ENCODE measurements at places on chromosomes 5 and 9.
A peak's percentile ranks its signal among the peaks of the same experiment; 100 is the strongest.

DNA sequence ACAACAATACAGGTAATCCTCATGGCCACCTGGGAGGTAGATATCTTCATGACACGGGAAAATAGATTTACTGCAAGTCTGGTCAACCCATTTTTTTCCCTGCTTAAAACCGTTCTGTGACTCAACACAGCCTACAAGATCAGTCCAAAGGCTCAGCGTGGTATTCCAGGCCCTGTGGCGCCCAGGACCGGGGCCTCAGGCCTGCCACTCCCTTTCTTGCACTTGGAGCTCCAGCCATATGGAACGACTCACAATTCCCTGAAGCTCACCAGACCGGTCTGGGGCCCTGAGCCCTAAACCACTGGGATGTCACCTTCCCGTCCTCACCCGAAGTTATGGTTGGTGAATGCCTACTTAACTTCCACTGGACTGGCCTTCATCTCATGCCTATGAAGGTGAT lies 6.5 kb upstream of the MLANA start:
- no peak for DNase-seq

DNA sequence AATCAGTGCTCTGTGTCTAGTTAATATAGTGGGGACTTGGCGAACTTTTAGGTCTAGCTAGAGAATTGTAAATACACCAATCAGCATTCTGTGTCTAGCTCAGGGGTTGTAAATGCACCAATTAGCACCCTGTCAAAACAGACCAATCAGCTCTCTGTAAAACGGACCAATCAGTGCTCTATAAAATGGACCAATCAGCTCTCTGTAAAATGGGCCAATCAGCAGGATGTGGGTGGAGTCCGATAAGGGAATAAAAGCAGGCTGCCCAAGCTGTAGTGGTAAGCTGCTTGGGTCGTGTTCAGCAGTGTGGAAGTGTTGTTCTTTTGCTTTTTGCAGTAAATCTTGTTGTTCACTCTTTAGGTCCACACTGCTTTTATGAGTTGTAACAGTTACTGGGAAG lies 3.6 kb upstream of the OTULINL start:
- no peak for DNase-seq

GRCh38 chr5:176183321-176184074 lies 54.7 kb upstream of the SIMC1 start:
- DNase-seq, result no peak

DNA sequence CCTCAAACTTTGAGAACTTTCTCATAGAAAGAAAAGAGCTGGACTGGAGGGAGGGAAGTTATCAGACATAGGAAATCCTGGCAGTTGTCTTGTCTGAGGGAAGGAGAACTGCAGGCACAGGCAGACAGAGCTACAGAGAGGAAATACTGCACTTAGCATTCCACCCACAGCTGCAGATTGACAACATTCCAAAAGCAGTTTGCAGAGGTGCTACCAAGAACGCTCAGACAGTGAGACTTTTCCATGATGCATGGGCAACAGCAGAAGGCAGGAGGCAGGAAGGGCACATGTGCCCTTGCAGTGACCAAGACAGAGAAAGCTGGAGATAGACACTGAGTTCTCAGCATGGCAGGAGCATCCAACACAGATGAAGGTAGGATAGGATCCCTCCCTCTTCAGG lies 327.5 kb upstream of the ZNF462 start:
- peak; percentile 30 for DNase-seq

DNA sequence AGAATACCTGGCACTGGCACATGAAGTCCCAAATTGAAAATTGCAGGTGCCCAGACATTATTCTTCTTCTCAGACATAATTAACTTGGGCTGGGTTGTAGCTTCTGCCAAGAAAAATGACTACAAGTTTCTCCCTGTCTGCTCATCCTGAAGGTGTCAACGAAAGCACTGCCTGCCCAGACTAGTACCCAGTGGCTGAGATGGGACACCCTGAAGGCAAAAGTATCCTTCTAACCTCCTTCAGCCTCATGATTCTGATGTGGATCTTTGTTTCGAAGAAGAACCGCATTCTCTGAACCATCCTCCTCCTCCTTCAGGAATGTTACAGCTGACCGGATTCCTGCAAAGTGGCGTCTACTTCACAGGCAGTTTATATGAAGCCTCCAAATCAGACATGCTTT lies 161.1 kb upstream of the FST start:
- no peak for DNase-seq

GRCh38 chr9:128117613-128118471 lies 9.7 kb downstream of the PTGES2 start:
- DNase-seq, result peak; percentile 96

DNA sequence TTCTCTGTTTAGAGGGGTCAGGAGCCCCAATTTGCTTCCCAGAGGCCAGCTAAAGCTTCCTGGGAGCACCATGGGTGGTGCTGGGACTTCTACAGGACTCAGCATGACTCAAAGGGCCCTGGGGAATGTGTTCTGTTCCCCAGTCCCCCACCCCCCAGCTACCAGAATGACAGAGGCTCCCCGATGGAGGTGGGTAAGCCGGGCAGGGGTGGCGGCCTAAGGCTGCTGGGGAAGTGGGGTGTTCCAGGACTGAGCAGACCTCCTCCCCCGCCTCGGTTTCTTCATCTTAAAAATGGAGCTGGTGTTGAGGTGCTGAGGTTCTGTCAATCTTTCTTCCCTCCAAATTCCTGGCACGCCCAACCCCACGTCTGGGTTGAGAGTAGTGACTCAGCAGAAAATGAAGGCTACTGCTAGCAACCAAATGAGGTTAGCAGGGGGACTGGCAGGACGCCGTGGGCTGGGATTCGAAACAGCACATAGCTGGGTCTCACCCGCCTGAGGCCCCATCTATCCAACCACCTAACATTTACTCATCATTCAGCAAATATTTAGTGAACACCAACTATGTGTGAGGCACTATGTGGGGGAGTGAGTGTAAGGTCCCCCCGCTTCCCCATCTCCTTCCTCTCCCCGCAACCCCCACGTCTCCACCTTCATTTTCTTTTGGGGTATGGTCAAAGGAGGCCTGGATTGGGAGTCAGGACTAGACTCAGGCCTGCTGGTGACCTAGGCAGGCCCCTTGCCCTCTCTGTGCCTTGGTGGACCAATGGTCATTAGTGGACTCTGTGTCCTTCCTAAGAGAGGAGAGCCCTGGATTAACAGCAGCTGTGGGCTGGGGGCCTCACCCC lies 50.2 kb downstream of the C9orf50 start:
- DNase-seq, result peak; percentile 86

DNA sequence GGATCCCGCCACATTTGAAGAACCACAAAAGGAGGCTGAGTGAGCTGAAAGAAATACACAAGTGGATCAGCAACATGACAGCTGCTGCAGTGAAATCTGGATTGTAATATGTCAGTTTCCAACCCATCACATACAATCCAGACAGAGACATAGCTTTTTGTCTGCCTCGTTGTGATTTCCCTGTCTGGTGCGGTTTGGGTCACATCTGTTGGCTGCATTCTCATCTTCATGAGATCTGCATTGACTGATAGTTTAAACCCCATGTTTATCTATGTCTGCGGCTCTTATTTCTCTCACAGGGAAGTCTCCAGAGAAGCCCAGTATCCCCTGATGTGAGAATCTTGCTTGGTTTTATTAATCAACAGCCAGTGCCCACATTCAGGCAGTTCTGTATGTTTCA lies 403.1 kb upstream of the ZNF608 start:
- no peak for DNase-seq

GRCh38 chr5:116044073-116044472 lies 11.8 kb downstream of the ARL14EPL start:
- no peak for DNase-seq

DNA sequence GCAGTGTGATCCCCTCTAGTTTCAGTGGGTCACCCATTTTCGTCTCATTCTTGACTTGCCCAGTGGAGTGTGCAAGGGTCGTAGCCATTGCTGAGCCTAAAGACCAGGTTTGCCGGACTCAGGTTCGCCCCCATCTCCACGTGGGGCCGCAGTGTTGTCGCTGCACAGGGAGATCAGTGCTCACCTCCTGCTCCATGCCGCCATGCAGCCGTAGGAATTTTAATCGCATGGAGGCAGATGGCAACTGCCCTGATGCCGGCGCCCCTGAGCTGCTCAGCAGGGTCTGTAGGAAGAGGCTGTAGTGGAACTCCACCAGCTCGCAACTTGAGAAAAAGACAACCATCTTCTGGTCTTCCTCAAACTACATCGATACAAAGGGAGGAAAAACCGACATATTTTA lies 24.1 kb downstream of the DDX31 start:
- no peak for DNase-seq

DNA sequence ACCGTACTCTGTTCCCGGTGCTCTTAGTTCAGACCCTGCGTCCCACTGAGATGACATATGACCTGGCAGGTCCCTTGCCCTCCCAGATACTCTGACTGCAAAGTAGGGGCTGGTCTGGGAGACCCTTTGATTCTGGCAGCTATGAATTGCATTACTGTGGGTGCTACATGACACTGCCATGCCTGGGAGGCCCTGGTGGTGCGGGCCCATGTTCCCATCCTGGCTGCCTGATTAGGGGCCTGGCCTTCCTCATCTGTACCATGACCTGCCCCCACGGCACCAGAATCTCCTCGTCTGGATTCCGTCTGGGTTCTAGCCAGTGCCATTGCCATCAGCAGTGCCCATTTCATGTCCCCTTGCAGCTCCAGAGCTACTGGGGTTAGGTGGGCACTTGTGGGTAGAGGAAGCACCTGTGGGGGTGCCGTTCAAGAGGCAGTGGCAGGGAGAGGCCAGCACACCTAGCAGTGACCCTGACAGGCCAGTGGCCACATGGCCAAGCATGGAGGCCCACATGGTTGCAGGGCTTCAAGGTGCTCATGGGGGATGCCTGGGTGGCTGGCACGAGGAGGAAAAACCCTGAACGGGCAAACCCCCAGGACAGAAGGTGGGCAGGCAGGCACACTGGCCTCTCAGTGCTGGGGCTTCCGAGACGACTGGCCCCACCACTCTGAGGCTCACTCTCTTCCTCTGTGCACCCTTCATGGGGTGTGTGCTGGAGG lies 69.7 kb downstream of the PHF2 start:
- peak; percentile 8 for DNase-seq

- no peak for DNase-seq
Measured at GRCh38 chr9:77014597-77015263, 4.7 kb upstream of the FOXB2 start.

- DNase-seq, result no peak
Measured at GRCh38 chr5:135843571-135844337, 9.3 kb downstream of the SLC25A48 start.

DNA sequence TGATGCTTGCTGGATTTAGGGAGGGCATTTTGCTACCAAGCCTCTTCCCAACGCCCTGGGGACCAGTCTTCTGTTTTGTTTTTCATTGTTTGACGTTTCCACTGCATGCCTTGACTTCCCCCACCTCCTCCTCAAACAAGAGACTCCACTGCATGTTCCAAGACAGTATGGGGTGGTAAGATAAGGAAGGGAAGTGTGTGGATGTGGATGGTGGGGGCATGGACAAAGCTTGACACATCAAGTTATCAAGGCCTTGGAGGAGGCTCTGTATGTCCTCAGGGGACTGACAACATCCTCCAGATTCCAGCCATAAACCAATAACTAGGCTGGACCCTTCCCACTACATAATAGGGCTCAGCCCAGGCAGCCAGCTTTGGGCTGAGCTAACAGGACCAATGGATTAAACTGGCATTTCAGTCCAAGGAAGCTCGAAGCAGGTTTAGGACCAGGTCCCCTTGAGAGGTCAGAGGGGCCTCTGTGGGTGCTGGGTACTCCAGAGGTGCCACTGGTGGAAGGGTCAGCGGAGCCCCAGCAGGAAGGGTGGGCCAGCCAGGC lies 23.0 kb downstream of the PCDHGC5 start:
- DNase-seq, result no peak

DNA sequence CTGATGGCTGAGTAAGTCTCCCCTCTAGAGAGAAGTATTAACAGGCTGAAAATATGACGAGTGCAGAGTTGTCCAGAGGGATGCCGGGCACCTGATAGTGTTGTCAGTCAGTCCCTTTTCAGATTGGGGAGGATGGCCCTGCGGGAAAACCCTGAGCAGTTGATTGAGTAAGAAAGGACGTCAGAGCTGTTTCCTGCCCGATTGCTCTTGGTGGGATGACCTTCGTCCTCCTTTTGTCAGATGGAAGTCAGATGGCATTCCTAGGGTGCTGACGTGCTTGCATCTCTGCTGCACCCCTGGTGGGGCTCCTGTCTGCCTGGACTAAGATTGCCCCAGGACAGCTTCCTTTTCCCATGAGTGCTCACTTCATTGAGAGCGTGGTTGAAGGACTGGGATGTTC lies 9.8 kb downstream of the ZNF354B start:
- no peak for DNase-seq

GRCh38 chr9:93644397-93645088 lies 68.2 kb downstream of the PHF2 start:
- peak; percentile 64 for DNase-seq

DNA sequence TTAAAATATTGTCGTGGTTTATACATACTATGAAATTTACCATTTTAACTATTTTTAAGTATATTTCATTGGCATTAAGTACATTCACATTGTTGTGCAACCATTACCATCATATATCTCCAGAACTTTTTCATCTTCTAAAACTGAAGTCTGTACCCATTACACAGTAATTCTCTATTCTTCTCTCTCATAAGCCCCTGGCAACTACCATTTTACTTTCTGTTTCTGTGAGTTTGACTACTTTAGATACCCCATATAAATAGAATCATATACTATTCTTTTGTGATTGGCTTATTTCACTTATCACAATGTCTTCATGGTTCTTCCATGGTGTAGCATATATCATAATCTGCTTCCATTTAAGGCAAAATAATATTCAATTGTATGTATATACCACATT lies 30.3 kb downstream of the NDUFS4 start:
- no peak for DNase-seq

- no peak for DNase-seq
Measured at GRCh38 chr5:101878190-101878589, 417.9 kb downstream of the SLCO4C1 start.

DNA sequence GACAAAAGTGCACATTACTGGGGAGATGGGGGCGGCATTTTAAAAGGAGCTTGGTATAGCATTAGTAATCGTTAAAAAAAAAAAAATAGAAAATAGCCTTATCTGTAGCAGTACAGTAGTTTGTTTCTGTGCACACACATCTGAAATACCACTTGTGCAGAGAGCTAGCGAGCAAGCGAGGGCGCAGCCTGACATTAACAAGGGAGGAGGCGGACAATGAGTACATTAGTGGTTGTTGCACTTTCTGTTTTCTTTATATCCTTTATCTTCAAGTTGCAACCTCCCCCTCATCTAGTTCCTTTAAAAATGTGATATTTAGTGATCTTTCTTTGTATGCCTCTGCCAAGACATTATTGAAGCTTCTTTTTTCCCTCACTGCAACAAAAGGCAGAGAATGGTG lies 880 bp upstream of the PTPDC1 start:
- DNase-seq, result no peak

DNA sequence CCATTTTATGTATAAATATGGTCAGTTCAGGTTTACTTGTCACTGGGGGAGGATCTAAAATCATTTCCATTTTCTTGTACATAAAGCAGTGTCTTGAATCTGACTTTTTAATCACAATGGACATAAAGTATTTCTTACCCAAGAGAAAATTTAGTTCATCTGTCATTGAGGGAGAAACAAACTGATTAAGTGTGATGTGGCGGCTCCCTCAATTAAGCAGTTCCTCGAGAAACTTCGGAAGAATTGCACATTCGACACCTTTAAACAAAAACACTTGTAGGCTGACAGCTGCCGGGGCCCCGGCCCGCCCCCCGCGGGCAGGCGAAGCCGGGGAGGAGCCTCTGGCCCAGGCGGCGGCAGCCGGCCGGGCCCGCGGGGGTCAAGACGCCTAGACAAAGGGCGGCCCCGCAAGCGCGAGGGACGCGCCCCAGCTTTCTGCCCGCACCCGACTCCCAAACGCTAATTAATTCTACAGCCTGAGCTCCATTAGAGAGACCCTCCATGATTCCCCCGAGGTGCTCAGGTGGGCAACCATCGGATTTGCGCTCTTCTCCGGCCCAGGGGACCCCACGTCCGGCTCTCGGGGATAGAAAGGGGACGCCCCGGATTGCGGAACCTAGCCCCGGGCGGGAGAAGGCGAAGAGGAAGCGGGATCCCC lies 750 bp downstream of the TRIM36 start:
- DNase-seq, result no peak

Measured in femur (tissue), 1 donor.